ENCODE measurements at places on chromosomes 11 and 22.

GRCh38 chr11:64802370-64803157, 450 bp downstream of the MAP4K2 start:
- no peak for DNase-seq

GRCh38 chr11:69227271-69227670, 66.7 kb upstream of the MYEOV start:
- DNase-seq, result peak; percentile 23

GRCh38 chr11:46122945-46123715, 1.9 kb upstream of the PHF21A start:
- DNase-seq, result no peak

GRCh38 chr11:112652786-112653390, 308.3 kb upstream of the NCAM1 start:
- no peak for DNase-seq

GRCh38 chr11:20647976-20648565, 21.3 kb upstream of the NELL1 start:
- peak; percentile 50 for DNase-seq

DNA sequence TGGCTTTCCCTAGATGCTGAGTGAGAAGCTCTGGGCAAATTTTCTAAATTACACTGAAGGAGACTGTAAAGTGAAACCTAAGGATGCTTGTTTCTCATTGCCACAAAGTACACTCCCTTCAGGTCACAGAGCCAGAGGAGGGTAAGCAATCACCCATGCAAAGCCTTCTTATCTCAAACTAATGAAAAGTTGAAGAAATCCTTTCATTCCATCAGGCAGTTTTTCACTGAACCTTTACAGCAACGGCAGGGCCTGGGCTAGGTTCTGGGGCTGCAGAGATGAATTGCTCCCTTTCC, 106.2 kb downstream of the RASSF10 start:
- DNase-seq, result no peak

- no peak for DNase-seq
Observed at GRCh38 chr11:64556044-64556720, 34.8 kb upstream of the SLC22A12 start.

DNA sequence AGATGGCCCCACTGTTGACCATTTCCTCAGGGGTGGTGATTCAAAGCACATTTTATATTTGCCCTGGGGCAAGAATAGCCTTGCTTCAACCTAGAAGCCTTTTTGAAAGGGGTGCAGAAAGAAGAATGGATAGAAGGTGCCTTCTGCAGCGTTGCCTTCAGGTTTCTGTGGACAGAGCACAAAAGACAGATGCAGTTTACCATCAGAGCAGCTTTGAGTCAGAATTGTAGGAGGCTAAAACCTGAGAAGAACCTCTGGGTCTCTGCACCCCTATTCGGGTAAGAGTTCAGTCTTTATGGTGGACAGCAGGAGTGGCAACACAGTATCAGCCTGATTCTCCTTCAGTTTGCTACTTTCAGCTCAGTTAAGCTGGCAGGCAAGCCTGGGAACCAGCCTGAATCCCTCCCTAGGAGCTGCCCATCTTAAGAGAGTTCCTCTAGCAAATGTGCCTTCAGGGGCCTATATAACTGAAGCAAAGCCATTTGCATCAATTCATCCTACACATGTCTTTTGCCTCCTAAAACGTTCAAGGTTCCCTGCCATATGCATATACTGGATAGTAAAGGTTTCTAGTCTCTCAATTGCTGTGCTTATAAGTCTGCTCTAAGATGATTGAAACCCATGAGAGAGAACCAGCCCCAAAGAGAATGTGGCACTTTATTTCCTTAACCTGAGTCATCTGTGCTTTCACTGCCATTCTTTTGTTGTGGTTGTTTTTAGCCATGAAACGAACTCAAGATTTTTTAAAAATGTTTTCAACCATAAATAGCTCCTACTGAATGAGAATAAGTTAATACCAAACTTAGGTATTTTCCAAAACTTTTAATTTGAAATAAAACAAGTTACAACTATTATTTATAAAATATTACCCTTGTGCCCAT, 123.0 kb downstream of the TRIM44 start:
- no peak for DNase-seq

DNA sequence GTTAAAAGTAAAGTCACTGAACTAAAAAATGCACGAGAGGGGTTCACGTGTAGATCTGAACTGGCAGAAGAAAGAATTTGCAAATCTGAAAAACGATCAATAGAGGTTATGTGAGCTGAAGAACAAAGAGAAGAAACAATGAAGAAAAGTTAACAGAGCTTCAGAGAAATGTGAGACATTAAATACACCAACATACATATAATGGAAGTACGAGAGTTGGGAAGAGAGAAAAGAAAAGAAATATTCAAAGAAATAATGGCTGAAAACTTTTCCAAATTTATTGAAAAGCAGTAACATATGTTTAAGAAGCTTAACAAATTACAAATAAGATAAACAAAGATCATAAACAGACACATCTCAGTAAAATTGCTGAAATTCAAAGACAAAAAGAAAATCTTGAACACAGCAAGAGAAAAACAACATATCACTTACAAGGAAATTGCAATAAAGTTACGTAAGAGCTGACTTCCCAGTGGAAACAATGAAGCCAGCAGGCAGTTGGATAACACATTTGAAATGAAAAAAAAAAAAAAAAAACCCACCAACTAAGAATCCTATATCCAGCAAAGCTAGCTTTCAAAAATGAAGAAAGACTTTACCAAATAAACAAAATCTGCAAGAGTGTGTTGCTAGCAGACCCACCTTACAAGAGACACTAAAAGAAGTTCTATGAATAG, 56.8 kb downstream of the EMSY start:
- no peak for DNase-seq

DNA sequence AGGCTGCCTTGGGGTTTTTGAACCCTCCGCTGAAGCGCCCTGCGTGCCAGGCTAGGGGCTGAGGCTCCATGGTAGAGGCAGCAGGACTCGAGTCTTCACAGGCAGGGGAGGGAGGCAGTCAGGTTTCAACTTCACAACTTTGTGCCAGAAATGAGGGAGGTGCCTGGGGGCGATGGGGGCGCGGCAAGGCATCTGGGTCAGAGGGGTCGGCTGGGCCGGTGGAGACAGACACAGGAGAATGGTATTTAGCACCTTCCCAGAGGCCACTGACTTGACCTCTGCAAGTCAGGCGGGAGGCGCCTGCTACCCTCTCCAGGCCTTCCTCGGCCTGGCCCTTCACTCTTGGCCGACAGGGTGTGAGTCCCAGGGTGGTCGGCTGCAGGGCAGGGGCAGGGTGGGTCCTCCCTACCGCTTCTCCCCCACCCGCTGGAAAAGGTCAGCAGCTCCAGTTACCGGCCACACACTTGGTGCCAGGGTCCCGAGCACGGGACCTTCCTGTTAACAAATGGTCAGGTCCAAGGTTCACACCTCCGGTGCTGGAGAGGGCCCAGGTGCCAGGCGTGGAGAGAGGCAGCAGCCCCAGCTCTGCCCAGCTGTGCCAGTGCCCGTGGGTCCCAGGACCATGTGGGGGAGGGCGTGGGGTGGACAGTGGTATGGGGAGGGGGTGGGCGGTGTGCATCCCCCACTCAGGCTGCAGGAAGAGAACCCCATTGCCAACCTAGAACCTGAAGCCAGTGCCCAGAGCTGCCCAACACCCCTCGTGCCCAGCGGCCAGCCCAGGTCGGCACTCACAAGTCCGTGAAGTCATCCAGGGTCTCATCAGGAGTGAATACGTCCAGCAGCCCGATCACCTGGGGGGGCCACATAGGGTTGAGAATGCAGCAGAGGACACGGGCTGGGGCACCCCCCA, 3.8 kb downstream of the MAPK12 start:
- no peak for DNase-seq

- no peak for DNase-seq
Observed at GRCh38 chr11:16843294-16843693, 104.8 kb downstream of the C11orf58 start.

- DNase-seq, result no peak
Observed at GRCh38 chr22:35686298-35686697, 31.4 kb upstream of the APOL5 start.

GRCh38 chr22:25334162-25334490, 114.7 kb downstream of the CRYBB2 start:
- no peak for DNase-seq

- no peak for DNase-seq
Observed at GRCh38 chr11:11898648-11899047, 56.9 kb downstream of the USP47 start.

DNA sequence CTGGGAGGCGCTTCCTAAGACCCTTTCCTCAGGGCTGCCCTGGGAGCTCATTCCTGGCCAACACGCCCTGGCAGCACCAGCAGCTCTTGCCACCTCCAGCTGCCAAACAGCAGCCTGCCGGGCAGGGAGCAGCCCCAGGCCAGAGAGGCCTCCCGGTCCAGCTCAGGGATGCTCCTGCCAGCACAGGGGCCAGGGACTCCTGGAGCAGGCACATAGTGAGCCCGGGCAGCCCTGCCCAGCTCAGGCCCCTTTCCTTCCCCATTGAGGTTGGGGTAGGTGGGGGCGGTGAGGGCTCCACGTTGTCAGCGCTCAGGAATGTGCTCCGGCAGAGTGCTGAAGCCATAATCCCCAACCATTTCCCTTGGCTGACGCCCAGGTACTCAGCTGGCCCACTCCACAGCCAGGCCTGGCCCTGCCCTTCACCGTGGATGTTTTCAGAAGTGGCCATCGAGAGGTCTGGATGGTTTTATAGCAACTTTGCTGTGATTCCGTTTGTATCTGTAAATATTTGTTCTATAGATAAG, 7.6 kb downstream of the SLC39A13 start:
- peak; percentile 94 for DNase-seq

- DNase-seq, result no peak
Observed at GRCh38 chr11:72405009-72405408, 29.3 kb downstream of the CLPB start.

GRCh38 chr11:103731670-103732069, 304.8 kb upstream of the DDI1 start:
- no peak for DNase-seq

DNA sequence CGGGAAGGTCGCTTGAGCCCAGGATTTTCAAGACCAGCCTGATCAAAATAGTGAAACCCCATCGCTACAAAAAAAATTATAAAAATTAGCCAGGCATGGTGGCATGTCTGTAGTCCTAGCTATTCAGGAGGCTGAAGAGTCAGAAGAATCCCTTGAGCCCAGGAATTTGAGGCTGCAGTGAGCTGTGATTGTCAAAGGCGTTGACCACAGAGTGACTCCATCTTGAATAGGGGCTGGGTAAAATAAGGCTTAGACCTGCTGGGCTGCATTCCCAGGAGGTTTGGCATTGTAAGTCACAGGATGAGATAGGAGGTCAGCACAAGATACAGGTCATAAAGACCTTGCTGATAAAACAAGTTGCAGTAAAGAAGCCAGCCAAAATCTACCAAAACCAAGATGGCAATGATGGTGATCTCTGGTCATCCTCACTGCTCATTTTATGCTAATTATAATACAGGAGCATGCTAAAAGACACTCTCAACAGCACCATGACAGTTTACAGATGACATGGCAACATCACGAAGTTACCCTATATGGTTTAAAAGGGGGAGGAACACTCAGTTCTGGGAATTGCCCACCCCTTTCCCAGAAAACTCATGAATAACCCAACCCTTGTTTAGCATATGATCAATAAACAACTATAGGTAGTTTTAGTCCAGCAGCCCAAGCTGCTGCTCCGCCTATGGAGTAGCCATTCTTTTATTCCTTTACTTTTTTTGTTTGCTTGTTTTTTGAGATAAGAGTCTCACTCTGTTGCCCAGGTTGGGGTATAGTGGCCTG, 2.8 kb upstream of the RDX start:
- no peak for DNase-seq

DNA sequence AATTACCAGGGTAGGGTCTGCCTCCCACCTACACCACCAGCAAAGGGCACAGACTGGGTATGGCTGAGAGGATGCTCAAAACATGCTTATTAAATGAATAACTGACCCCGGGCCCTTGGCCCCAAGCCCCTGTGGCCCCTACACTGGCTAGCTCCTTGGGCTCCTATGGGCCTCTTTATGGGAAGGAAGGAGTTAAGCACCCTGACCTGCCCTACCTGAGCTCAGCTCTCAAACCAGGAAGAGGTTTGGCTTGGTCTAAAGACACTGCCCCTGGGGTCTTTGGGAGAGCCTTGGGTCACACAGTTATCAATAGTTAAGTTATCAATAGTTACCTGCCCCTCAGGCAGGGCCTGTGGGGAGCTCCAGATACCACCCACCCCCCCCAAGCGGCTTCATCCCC, 1.2 kb downstream of the USH1C start:
- DNase-seq, result no peak

- DNase-seq, result no peak
Observed at GRCh38 chr11:129815596-129816461, at the start of gene TMEM45B. Gene TMEM45B, plus strand, starts transcription at chr11:129815848. Its CDS starts 36,635 bp downstream, at chr11:129852483.

- DNase-seq, result peak; percentile 94
Observed at GRCh38 chr22:42621505-42622002, 6.9 kb upstream of the POLDIP3 start.

GRCh38 chr11:15157181-15157580, 42.5 kb downstream of the INSC start:
- DNase-seq, result no peak

GRCh38 chr11:46020084-46020599, 97.7 kb downstream of the LARGE2 start:
- no peak for DNase-seq

GRCh38 chr11:45334836-45335235, 48.7 kb upstream of the SYT13 start:
- no peak for DNase-seq

DNA sequence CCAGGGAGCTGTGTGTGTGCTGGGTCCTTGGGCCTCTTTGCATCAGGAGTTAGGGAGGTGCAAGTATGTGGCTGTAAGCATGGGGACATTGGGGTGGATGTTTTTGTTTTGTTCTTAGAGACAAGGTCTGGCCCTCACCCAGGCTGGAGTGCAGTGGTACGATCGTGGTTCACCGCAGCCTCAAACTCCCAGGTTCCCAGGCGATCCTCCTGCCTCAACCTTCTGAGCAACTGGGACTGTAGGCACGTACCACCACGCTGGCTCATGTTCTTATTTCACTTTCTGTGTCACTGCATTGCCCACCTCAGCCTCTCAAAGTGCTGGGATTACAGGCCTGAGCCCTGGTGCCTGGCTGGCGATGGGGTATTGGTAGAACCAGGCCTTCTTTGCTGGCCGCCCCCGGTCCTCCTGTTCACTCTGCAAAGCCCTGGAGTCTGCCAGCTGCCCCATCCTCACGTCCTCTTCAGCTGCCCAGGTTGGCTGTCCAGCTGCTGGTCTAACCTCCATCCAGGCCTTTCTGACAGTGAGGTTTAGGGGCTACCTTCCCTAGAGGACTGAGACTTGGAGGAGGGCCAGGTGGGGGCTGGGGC, 851 bp upstream of the GRAMD4 start:
- DNase-seq, result no peak

- no peak for DNase-seq
Observed at GRCh38 chr11:40118780-40119179, 1340.7 kb downstream of the LRRC4C start.

DNA sequence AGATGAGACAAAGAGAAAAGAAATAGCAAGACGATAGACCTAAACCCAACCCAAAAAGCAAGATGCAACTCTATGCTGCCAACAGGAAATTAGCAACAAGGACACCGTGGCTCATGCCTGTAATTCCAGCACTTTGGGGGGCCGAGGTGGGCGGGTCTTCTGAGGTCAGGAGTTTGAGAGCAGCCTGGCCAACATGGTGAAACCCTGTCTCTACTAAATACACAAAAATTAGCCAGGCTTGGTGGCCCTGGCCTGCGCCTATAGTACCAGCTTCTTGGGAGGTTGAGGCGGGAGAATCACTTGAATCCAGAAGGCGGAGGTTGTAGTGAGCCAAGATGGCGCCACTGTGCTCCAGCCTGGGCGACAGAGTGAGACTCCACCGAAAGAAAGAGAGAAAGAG, 24.3 kb upstream of the IL10RA start:
- peak; percentile 70 for DNase-seq
